ENCODE measurements at places on chromosomes 12 and 14. TPM values are rescaled to one million over a fixed set of nuclear protein-coding genes. Genes with fewer than 3 reads are reported as not detected.

Gene RASSF9
- 0.87 TPM for total RNA-seq

Gene AMHR2
- not detected for total RNA-seq

Gene GZMB
- not detected for total RNA-seq

Gene TSPAN19
- total RNA-seq: 0.35 TPM

Gene GALNT8
- 0.35 TPM for total RNA-seq

Gene A2M
- total RNA-seq: 74.4 TPM

Gene KLRC2
- total RNA-seq: not detected

Gene PTGR2
- 2.8 TPM for total RNA-seq

GRCh38 chr14:99093532-99094517 is 178.2 kb downstream of the BCL11B start:
- DNase-seq: no peak

DNA sequence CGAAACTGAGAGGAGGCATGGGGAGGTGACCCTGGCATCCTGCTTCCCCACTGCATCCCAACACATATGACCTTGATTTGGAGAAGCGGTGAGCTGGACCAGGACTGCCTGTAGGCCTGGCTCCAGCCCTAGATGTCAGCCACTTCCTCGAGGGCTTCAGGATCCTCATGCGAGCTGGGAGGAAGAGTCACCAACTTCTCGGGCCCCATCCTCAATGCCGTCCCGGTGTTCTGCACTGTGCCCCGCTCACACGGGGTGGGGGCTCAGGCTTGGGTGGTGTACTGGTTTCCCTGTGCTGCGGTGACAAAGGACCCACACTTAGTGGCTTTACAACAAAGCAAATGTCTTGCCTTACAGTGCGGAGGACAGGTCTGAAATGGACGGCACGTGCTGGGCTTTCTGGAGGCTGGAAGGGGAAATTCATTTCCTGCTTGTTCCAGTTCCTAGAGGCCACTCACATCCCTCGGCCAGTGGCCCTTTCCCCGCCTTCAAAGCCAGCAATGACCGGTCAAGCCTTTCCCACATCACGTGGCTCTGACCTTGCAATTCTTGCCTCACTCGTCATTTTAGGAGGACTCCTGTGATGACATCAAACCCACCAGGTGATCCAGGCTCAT is 298.1 kb upstream of the RTL1 start:
- no peak for DNase-seq

DNA sequence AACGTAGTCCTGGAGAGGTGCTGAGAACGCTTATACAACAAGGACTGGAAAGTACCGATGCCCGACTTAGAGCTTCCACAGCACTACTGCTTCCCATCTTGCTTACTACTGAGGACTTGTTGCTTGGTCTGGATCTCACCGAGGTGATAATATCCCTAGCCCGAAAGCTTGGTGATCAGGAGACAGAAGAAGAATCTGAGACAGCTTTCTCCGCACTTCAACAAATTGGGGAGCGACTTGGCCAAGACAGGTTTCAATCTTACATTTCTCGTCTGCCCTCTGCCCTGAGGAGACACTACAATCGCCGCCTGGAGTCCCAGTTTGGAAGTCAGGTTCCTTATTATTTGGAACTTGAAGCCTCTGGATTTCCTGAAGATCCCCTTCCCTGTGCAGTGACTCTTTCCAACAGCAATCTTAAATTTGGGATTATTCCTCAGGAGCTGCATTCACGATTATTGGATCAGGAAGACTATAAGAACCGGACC is 1.1 kb downstream of the TOGARAM1 start:
- no peak for DNase-seq

GRCh38 chr12:132966676-132967415 is 10.7 kb upstream of the ZNF605 start:
- DNase-seq: no peak

- DNase-seq: no peak
Observed at GRCh38 chr14:85175556-85175955, 354.4 kb upstream of the FLRT2 start.

DNA sequence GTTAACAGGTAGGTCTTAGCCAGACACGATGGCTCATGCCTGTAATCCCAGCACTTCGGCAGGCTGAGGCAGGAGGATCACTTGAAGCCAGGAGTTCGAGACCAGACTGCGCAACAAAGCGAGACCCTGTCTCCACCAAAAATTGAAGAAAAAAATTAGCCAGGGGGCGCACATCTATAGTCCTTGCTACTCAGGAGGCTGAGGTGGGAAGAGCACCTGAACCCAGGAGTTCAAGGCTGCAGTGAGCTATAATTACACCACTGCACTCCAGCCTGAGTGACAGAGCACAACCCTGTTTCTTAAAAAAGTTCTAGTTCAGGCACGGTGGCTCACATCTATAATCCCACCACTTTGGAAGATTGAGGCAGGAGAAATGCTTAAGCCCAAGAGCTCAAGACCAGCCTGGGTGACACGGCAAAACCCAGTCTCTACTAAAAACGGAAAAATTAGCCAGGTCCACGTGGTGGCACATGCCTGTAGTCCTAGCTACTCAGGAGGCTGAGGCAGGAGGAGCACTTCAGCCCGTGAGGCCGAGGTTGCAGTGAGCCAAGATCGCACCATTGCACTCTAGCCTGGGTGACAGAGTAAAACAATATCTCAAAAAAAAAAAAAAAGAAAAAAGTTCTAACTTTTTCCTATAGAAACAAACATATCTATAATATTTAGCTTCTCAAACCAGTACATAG is 9.1 kb downstream of the BAZ1A start:
- DNase-seq: no peak

DNA sequence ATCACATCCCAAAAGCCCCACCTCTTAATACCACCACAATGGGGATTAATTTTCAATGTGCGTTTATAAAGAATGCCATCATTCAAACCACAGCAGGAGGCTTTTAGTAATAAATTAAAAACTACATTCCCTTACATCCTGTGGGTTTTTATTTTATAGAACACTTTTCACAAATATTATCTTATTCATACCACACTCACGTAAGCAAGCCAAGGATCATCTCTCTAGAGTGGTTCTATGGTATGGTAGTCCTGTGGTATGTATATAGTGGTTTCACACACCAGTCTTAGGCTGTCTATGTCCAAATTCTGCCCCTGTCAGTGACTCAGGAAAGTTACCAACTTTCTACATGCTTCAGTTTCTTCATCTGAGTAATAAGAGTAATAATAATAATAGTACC is 100.2 kb downstream of the GALC start:
- DNase-seq: no peak

DNA sequence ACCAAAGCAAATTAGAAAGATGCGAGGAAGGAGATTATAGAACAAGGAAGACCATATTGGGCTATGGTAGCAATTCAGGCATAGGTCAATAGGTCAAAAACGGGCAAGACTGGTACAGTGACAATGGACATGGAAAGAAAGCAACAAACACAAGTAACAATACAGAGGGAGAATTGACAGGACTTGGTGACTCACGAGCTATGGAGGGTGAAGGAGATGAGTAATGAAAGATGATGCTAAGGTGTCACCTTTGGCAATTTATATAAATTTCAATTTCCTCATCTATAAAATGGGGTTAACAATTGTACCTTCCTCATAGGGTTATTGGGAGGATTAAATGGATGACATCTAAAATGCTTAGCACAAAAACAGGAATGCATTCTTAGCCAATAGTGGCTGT is 15.1 kb upstream of the DUSP16 start:
- no peak for DNase-seq

DNA sequence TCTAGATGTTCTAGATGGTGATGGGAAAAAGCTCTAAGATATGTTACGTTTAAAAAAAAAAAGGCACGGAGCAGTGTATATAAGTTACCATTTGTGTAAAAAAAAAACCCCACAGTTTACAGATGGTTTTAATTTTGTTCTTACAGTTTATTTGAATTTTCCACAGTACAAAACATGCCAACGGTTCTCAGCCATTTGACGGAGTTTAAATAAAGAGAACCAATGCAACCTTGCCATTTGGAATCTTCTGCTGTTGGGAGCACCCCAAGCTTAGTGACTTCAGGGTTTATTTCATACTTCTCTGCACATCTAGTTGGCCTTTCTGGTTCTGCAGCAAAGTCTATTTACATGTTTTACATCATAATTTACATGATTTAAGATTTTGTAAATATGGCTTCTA is 7.7 kb upstream of the HPD start:
- no peak for DNase-seq

DNA sequence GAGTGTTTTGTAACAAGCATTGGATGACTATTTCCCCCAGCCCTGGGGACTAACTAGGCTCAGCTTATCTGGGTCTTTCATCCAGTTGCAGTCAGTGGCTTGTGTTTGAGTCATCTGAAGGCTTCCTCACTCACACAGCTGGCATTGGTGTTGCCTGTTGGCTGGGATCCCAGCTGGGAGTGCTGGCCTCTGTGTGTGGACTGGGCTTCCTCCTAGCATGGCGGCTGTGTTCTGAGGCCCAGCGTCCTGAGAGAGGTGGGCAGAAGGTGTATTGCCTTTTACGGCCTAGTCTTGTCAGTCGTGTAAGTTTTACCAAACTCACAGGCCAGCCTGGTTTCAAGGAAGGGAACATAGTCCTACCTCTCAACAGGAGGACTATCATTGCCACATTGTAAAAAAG is 28.3 kb upstream of the PPP2R5C start:
- DNase-seq: no peak

- no peak for DNase-seq
Observed at GRCh38 chr12:1588575-1588947, 5.8 kb downstream of the FBXL14 start.

DNA sequence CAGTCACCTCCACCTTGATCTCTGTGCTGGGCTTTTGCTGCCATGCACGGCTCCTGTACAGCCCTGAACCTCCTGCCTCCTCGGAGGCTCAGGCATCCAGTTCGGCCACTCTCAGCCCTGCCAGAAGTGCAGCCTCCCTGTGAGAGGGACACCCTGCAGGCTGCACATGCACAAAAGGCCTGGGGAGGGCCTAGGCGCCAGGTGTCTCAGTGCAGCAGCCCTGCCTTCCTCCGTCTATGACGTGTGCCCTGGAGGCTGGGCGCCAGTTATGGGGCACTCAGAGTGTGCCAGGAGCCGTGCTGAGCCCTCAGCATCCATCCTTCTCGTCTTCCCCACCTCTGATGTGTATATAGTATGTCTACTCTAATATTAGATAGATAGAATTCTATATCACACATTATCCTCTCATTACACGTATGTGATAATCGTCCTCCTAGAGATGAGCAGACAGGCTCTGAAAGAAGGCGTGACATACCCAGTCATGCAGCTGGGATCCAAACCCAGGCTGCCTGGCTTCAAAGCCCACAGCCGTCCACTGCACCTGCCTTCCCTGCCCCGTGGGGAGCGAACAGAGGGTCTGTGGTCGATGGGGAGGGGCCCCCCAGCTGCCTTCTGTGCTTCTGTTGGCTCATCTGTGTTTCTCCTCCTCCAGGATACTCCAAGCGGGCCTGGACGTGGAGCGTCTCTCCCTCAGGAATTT is 101.1 kb downstream of the B4GALNT3 start:
- no peak for DNase-seq

- no peak for DNase-seq
Observed at GRCh38 chr12:6334940-6335450, 6.9 kb downstream of the TNFRSF1A start.

GRCh38 chr12:817941-818600 is 65.7 kb downstream of the WNK1 start:
- DNase-seq: no peak

GRCh38 chr14:89501381-89501780 is 84.3 kb upstream of the FOXN3 start:
- no peak for DNase-seq

- peak; percentile 9 for DNase-seq
Observed at GRCh38 chr14:104768437-104769323, 15.7 kb downstream of the SIVA1 start.

DNA sequence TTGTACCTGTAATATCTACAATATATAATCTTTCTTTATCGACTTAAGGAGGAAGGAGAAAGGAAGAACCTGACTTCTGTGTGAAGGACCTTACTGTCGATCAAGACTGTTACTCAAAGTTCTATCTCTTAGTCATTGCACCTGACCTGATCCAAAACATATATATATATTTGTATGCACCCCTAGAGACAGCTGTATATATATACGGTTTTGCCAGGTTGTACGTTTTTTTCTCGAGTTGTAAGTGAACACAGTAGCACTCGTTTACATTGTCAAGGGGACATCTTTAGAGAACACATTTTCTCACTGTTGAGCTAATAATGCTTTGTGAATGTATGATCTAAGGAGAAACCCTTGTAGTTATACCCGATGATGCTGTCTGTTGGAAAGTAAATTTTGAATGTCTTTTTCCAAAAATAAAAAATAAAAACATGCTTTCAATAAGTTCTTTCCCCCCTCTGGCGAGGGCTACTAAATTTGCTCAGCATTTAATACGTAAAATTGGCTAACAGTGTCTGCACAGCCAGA is 536 bp upstream of the SLC35E3 start:
- DNase-seq: no peak

DNA sequence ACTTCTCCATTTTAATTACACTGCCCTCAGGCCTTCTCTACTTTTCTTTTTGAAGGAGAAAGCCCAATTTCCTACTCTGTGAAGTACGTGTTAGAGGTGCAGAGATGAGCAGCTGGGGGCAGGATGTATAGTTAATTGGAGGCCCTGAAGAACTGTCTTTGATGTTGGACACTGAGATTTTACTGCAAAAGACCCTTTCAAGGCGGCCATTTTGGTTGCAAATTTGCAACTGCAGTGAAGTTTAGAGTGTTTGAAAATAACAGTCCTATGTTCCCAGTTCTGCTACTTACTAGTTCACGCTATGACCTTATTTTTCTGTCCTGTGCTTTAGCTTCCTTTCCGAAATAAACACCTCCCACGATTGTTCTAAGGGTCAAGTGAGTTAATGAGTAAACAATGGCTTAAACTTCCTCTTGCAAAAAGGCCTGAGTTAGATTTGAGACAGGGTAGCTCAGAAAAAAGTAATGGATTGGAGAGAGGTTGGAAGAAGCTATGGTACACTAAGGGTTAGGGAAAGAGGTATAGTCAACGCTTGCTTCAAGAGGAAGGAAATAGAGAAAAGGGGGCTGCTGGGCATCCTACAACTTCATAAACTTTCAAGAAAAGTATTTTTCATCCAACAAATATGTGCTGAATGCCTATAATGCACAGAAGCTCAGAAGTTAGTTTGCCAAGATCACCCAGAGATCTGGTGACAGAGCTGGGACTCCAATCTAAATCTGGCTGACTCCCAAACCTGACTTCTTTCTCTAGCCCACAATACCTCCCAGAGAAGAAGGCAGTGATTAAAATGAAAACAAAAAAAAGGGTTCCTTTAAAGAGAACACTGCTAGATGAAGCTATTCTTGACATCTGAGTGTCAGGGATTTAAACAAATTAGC is 26.4 kb upstream of the DICER1 start:
- DNase-seq: peak; percentile 58

Data from glomerular endothelial cell (primary cell).